ENCODE measurements at places on chromosomes 7 and 10.

DNA sequence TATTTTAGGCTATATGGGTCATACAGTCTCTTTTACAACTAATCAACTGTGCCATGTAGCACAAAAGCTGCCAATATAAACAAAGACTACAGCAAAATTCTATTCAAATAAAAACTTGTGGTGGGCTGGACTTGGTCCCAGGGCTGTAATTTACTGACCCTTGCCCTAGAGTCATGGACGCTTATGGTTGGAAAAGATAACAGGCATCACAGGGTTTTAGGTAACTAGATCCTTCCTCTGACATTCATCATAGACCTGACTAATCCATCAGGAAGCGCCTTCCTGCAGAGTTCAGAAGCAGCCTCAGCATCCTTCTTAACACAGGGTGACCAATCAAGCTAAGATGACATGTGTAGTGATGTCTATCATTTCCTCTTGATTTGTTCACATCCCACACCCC is 40.2 kb upstream of the GPAM start:
- no peak for DNase-seq

DNA sequence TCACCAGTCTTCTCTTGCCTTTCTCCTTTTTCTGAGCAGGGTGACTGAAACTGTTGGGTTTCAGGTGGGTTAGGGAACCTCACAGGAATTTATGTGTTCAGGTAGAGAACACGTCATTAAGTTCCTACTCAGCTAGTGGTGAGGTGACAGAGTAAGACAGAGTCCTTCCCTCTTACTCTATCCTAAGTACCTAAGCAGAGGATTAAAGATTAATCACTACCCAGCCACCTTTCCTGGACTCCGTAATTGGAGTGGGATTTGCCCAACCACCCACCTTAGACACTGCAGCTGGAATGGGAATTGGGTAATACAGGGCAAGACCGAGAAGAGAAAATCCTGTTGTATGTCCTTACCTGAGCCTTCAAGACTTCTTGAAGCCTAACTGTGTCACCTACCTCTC is 158.1 kb downstream of the LRRC4 start:
- DNase-seq: no peak

- no peak for DNase-seq
Measured at GRCh38 chr7:28835800-28836199, 122.3 kb downstream of the TRIL start.

GRCh38 chr7:2735744-2736143 is 47.7 kb downstream of the AMZ1 start:
- no peak for DNase-seq

- DNase-seq: no peak
Measured at GRCh38 chr10:75639736-75640135, 208.3 kb downstream of the LRMDA start.

DNA sequence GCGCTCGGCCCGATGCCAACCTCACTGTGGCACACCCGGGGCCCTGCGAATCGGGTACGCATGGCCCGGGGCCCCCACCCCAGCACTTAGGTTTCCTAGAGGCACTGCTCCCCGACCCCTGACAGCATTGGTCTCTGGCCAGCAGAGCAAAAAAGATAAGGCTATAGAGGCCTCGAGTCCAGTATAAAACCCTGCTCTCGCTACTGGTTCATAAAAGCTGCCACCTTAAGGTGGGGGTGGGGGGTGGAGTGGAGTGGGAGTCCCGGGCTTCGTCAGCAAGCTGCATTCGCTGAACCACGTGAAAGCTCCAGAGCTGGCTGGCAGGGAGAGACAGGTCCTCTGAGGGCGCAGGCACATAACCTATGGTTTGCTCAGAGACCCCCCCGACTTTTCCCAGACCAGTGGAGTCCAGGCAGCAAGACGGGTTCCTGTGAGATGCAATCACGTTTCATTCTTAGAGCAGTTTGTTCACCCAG is 1.3 kb downstream of the KAZALD1 start:
- DNase-seq: no peak

- DNase-seq: no peak
Measured at GRCh38 chr7:129877146-129877792, 75.5 kb downstream of the UBE2H start.

GRCh38 chr10:38159004-38159403 is 64.9 kb downstream of the ZNF37A start:
- no peak for DNase-seq

DNA sequence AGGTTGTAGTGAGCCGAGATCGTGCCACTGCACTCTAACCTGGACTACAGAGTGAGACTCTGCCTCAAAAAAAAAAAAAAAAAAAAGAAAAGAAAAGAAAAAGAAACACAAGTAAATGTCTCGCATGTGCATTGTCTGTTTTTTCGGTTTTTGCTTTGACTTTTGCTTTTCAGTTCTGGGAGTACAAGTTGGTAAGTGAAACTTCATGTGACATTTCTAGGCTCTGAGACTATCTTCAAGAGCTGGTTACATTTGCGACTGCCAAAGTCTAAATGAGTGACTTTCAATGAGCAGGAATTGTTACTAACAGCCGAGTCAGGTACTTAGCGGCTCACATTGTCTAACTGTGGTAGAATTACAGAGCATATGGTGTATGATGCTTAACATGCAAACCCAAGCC is 107.0 kb upstream of the CELF2 start:
- no peak for DNase-seq

DNA sequence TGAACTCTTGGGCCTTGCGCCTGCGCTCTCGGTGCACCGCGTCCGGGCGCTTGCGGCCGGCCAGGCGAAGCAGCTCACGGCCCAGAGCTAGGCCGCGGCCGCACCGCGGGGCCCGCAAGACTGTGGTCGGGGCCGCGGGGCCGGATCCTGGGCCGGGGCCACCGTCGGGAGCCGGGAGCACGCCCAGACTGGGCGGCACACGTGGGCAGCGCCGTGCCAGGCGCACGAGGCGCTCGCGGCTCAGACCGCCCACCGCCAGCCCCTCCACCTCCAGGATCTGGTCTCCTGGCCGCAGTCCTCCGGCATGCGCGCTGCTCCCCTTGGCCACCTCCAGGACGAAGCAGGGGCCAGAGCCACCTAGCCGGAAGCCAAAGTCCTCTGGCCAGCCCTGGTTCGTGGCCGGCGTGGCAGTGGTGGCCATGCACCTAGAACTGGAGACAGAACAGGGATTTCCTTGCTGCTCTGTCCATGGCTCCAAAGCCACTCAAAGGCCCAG is at the start of gene GRID2IP:
Gene GRID2IP (minus strand): TSS at position 446 of the 496 bp plus-strand sequence. CDS start 25 bp downstream, at position 421.
- DNase-seq: no peak

DNA sequence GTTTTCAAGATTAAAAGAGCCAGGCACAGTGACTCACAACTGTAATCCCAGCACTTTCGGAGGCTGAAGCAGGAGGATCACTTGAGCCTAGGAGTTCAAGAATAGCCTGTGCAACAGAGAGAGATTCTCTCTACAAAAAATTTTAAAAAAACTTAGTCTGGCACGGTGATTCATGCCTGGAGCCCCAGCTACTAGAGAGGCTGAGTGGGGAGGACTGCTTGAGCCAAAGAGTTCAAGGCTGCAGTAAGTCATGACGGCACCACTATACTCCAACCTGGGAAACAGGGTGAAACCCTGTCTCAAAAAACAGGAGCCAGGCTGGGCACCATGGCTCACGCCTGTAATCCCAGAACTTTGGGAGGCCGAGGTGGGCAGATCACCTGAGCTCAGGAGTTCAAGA is 86.6 kb upstream of the KCTD7 start:
- DNase-seq: no peak

DNA sequence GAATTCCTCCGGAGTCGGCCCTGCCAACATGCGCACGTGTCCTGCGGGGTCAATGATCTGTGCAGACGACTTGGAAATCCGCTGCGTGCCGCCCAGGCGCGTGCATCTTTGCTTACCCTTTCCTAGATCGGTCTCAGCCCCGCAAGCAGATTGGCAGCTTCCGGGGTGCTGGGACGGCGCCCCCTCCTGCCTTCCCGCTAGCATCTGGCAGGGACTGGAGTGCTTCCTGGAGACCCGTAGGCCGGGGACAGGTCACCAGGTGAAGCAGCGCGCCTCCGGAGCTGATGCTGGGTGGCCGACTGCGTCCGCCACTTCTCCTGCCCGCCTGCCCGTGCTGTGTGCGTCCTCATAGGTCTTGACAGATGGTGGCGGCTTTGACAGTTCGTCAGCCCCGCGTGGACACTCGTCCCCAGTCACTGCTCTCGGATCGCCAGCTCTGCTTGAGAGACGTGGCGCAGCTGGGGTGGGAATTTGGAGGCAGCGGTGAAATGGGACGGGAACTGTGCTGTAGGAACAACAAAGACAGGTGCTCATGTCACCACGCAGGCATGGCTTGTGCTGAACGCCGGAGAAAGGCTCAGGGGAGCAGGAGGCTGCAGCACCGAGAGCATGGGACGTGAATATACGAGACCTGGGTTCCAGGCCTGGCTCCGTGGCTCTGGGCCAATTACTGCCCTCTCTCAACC is 21.9 kb upstream of the KCNK18 start:
- DNase-seq: no peak

DNA sequence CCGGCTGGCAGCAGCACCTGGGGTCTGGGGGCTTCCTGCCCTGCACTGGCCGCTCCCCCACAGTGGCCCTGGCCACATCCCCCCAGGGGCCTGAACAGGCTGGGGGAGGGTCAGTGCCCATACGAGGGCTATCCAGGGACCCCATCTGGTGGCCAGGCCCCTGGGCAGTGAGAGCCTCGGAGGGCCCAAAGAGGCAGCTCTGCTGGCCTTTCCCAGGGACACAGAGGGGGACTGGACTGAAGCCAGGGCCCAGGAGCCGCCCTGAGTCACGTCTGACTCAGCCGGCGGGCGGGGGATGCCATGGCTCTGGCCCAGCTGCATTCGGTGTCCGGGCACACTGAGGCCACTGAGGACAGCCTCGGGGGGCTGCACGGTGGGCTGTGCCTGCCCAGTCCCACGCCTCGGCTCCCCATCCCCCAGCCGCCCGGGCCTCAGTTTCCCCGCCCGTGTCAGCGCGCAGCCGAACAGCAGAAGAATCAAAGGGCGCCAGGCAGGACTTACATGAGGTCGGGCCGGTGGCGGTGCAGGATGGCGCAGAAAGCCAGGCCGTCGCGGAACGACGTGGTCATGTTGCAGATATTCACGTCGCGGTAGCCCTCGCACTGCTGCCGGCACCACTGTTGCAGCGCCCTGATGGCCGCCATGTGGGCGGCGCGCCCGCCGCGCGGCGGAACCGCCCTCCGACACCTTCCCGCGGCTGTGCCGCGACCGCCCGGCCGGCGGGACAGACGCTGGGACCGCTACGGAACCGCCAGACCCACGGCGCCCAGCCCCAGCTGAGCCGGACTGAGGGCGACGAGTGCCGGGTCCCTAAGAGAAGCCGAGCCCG is at the start of gene MICALL2:
Gene MICALL2 (minus strand): TSS at position 788 of the 829 bp plus-strand sequence. CDS start 144 bp downstream, at position 644.
- DNase-seq: peak; percentile 27

GRCh38 chr10:12659706-12660105 is 310.4 kb downstream of the CAMK1D start:
- DNase-seq: no peak

GRCh38 chr10:22554461-22555182 is 159.8 kb downstream of the PIP4K2A start:
- DNase-seq: peak; percentile 62

- no peak for DNase-seq
Measured at GRCh38 chr10:72328829-72329204, 25.9 kb downstream of the DNAJB12 start.

- no peak for DNase-seq
Measured at GRCh38 chr10:104706886-104707285, 65.8 kb downstream of the SORCS3 start.

DNA sequence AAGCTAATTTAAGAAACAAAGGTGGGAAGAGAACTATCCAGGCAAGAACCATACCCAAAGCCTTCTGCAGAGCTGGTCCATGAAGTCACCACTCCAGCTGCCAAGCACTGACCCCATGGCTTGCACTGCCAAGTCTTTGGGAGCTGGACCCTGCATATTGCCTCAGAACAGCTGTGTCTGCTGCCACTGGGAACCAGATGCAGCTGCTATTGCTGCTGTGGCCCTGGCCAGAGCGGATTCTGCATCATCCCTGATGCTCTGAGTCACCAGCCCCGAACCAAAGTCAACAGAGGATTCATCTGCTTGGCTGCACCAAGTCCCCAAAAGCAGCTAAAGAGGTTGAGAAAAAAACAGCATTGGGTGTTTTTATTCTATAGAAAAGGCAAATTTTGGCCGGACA is 39.2 kb upstream of the GSAP start:
- peak; percentile 62 for DNase-seq

GRCh38 chr7:85851571-85852193 is 664.8 kb upstream of the SEMA3D start:
- peak; percentile 68 for DNase-seq

GRCh38 chr7:118861581-118861980 is 637.1 kb downstream of the ANKRD7 start:
- DNase-seq: no peak

DNA sequence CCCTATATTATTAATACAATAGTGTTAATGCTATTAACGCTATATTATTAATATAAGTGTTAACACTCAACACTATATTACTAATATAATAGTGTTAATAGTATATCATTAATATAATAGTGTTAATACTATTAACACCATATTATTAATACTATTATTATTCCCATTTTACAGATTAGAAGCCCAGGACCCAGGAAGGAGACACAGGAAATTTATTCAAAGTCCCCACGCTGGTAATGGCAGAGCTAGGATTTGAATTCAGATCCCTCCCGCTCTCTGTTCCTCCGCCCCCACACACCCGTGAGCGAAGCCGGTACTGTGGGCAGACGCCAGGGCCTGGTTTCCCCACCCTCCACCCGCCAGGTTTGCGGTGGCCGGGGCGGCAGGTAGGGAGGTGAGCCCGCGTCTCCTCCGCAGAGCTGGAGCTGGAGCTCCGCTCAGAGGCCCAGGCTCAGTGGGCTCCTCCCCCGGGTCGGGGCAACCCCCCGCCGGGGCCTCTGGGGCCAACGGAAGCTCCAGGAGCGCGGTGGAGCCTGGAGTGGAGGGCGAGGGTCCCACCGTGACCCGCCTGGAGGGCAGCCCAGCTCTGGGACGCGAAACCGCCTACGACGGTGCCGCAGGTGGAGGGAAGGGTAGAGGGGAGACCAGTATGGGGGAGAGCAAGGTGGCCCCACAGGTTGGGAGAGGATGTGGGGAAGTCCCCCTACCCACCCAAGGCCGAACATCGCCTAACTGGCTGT is at the start of gene TMEM225B:
Gene TMEM225B (plus strand): TSS at position 506 of the 740 bp plus-strand sequence. CDS start 6,122 bp downstream, outside the sequence.
- no peak for DNase-seq

DNA sequence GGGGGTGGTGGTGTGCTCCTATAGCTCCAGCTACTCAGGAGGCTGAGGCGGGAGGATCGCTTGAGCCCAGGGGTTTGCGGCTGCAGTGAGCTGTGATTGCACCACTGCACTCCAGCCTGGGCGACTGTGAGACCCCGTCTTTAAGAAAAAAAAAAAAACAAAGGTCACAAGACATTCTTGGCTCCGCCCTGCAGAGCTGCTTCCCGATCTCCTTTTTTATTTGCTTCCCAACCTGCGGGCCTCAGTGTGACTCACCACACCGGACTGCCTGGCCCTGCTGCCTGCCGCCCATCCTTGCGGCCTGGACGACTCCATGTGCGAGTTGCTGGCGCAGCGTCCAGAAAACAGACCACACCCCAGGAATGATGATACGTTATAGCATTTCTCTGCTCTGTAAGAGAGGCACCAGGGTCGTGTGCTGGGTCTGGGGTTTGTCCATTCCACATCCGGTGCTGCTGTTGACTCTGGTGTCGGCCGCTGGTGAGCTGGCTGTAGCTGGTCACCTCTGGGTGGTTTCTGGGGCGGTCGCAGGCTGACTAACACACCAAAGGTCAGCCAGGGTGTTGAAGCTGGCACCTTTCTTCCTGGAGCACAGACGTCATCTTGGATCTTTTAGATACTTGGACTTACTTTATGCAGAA is 123.6 kb downstream of the TCF7L2 start:
- DNase-seq: no peak
